B cell (primary cell): ENCODE measurements at places on chromosomes 13 and 19.

DNA sequence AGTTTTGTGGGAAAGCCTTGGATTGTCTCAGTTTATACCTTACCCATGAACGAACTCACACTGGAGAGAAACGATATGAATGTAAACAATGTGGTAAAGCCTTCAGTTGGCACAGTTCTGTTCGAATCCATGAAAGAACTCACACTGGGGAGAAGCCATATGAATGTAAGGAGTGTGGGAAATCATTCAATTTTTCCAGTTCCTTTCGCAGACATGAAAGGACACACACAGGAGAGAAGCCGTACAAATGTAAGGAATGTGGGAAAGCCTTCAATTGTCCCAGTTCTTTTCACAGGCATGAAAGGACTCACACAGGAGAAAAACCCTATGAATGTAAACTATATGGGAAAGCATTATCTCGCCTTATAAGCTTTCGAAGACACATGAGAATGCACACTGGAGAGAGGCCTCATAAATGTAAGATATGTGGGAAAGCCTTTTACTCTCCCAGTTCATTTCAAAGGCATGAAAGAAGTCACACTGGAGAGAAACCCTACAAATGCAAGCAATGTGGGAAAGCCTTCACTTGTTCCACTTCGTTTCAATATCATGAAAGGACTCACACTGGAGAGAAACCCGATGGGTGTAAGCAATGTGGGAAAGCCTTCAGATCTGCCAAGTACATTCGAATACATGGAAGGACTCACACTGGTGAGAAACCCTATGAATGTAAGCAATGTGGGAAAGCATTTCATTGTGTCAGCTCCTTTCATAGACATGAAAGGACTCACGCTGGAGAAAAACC lies 7.5 kb upstream of the ZNF440 start:
- peak; percentile 19 for DNase-seq

- no peak for DNase-seq
Observed at GRCh38 chr13:107209824-107210722, 642.1 kb upstream of the ARGLU1 start.

GRCh38 chr13:112773601-112774447 lies 84.0 kb downstream of the ATP11A start:
- no peak for DNase-seq

GRCh38 chr19:38068826-38069225 lies 155.2 kb downstream of the DPF1 start:
- no peak for DNase-seq

GRCh38 chr13:67943116-67943515 lies 713.0 kb upstream of the PCDH9 start:
- DNase-seq, result no peak

DNA sequence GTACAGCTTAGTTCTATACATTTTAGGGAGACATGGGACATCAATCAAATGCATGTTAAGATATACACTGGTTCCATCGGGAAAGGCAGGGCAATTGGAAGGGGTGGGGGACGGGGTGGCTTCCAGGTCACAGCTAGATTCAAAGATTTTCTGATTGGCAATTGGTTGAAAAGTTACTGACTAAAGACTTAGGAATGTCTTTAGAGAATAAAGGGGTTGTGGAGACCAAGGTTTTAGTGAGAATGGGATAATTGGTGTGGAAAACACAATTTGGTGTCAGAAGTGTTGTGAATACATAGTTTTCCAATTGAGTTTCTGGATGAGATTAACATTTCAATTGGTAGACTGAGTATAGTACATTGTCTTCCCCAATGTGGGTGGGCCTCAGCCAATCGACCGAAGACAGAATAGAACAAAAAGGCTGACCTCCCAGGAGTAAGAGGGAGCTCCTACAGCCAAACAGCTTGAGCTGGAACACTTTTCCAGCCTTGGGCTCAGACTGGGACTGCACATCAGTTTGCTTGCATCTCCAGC lies 988 bp upstream of the CCDC169 start:
- no peak for DNase-seq

GRCh38 chr13:111597191-111597611 lies 276.8 kb downstream of the TEX29 start:
- no peak for DNase-seq

GRCh38 chr13:18943721-18944391 lies 237.8 kb downstream of the TUBA3C start:
- no peak for DNase-seq

DNA sequence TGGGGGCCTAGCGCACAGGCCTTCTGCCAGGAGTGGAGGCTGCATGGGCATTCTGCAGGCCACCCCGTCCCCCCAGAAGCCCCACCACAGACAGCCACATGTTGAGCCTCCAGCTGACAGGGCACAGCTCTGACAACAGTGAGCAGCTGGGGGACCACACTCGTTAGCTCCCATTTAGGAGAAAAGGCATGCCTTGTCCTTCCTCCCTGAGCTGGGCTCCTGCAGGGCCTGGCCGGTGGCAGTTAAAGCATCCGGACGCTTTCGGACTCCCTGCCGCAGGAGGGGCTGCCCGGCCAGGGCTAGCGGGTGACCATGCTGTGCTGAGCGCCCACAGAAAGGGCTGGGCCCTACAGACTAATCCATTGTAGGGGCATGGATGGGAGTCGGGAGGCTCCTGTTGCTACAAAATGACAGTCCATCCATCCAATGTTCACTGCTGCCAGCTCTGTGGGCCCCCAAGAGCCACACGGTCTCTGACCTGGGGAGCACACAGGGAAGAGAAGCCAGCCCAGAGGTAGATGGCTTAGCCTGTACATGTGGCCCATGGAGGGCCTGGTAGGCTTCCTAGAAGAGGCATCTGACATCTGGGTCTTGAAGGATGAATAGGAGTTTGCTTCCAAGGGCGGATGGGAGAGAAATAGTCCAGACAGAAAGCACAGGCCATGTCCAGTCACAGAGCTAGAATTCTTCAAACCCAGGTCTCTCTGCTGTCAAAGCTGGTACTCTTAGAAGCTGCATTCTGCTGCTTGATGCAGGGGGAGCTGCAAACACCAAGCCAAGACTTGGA lies 116.5 kb upstream of the VSTM2B start:
- DNase-seq, result no peak

- DNase-seq, result no peak
Observed at GRCh38 chr13:111568290-111568689, 247.8 kb downstream of the TEX29 start.

- no peak for DNase-seq
Observed at GRCh38 chr13:95123726-95124125, 177.5 kb downstream of the ABCC4 start.

- no peak for DNase-seq
Observed at GRCh38 chr19:33860312-33861090, 63.8 kb downstream of the KCTD15 start.

- no peak for DNase-seq
Observed at GRCh38 chr13:63308549-63309165, 1893.0 kb upstream of the PCDH20 start.

DNA sequence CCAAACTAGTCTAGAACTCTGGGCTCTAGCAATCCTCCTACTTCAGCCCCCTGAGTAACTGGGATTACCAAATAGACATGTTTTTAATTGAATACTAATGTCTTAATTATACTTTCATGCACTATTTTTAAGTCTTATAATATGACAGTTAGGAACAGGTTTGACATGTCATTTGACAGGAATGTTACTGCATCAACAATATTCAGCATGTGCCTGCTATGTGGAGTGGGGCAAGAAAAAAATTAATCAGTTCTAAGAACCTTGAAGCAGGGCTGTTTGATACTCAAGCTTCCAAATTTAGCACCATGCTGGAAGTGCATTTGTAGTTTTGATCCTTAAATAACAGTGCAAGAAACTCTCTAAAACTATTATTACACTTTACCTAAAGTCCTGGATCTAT lies 265.3 kb downstream of the MZT1 start:
- no peak for DNase-seq

- DNase-seq, result no peak
Observed at GRCh38 chr13:76872675-76873074, 13.5 kb downstream of the KCTD12 start.

DNA sequence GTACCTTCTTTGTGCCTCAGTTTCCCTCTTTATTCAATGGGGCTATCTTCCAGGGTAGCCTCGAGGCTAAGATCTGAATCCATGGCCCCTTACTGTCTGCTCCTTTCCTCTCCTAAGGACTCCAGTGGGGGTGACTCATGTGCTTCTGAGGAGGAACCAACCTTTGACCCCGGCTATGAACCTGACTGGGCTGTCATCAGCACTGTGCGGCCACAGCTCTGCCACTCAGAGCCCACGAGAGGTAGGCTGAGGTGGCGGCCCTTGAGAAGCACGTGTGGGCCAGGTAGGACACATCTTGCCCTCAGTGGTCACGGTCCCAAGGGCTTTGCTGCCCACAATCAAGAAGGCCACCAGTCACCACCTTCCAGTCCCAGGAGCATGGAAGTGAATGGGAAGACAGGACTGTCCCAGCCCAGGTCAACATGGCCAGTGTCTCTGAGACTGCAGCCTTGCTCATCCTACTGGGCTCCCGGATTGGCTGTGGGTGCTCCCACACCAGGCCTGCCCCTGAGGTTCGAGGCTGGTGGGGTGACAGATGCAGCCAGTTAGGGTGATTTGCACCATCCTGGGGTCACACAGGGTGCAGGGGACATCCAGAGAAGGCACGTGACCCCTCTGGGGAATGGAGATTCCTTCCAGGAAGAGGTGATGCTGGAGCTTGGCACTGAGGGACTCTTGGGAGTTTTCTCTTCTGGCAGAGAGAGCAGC lies 2.8 kb downstream of the TBC1D17 start:
- no peak for DNase-seq

GRCh38 chr19:44903602-44904425 lies 1.8 kb upstream of the APOE start:
- peak; percentile 79 for DNase-seq

GRCh38 chr13:41563984-41564365 lies 106.6 kb downstream of the RGCC start:
- no peak for DNase-seq

DNA sequence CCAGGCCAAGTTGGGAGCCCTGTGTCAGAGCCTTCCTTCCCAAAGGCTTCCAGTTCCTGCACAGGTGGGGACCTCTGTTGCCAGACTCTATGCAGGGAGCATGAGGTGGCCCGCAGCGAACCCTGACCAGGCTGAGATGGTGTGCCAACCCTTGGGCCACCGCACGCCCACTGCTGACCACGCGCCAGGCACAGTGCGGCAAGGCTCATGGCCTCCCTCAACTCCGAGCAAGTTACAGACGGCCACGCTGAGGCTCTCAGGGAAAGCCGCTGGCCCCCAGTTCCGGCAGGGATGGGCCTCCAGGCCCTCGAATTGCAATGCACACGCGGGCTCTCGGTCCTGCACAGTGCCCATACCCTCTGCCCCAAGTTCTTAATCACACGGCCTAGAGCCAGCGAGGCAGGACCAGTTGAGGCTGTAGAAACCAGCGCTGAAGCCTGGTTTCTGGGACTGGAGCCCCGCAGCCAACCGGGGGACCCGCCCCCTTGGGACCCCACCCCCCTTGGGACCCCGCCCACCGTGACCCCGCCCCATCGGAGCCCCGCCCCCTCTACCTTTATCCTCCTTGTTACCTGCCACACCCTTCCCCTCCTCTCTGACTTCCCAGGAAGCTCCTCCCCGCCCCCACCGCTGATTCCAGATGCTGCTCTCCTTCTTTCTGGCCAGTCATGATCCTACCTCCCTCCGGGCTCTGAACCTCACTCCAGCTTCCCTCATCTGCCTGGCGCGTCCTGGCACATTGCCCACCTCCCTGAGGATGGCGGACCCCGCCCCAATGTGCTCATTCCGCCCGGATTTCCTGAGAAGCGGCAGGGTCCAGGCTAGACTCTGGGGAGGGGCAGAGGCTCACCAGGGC lies 6.0 kb downstream of the PEX11G start:
- DNase-seq, result no peak

DNA sequence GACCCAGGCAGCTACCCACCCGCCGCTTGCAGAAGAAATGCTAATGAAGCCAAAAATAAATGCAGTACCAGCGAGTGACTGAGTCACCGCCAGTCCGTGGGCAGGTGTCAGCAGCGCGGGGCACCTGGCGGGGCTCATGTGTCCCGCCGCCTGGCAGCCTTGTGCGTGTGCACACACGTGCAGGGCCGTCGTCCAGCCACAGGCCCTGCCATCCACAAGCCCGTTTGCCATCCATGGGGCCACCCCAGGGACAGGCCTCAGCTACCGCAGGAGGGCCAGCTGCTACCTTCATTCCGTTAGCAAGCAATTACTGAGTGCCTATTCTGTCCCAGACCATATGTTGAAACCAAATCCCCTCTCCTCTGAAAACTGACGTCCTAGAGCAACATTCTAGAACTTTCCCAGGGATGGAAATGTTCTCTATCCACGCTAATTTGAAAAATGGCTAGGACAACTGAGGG lies 20.5 kb downstream of the NCAN start:
- DNase-seq, result no peak

GRCh38 chr19:55678121-55678671 lies 3.2 kb downstream of the EPN1 start:
- DNase-seq, result peak; percentile 93

DNA sequence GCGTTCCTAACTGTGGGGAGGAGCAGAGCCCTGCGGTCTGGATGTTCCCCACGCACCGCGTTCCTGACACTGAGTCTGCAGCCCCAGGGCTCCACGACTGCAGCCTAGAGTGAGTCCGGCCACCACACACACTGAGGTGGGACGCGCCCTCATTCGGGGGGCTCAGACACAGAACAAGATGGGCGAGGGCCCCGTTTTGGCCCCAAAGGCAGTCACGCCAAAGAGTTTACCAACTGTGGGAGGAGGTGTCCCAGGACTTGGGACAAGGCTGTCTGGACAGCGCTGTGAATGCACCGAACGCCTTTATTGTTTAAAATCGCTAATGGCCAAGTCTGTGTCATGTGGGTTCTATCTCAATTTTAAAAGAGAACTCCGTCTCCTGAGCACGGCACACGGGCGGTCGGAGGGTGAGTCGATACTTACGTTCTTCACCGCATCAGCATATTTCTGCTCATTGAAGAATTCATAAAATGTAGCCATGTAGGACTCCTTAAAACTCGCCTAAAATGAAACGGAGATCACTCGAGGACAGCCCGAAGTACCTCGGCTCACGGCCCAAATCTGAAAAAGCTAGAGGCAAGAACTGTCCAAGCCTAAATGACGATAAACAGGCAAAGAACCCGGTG lies 35.2 kb upstream of the C13orf46 start:
- DNase-seq, result no peak

DNA sequence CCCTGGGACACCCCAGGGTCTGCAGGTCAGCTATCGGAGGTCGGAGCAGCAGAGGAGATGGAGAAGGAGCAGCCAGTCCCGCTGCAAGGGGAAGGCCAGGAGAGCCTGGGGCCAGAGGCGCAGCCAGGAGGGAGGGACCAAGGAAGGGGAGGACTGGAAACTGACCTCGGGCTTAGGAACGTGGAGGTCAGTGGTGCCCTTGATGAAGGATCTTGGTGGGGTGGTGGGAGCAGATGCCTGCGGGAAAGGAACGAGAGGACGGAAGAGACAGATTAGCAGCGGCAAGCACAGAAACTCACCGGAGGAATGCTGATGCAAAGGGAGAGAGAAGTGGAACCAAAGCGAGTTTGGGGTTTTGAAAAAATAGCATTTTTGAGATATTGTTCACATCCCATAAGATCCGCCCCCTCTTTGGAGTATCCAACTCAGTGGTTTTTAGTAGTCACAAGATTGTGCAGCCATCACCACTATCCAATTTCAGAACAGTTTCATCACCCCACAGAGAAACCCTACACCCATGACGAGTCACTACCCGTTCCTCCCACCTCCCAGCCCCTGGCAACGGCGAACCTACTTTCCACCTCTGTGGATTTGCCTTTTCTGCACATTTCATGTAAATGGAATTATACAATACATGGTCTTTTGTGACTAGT lies 22.1 kb downstream of the PLEKHF1 start:
- DNase-seq, result no peak

- no peak for DNase-seq
Observed at GRCh38 chr13:30148171-30148754, 159.1 kb downstream of the KATNAL1 start.

GRCh38 chr13:46685006-46685730 lies 111.8 kb downstream of the ESD start:
- no peak for DNase-seq
